ENCODE measurements at places on chromosomes 6 and 20. TPM values are rescaled to one million over a fixed set of nuclear protein-coding genes. Genes with fewer than 3 reads are reported as not detected.

Gene NKX2-4
- not detected for total RNA-seq

Gene PBOV1
- total RNA-seq, result not detected

- no peak for DNase-seq
- H3K4me3 ChIP-seq, result peak overlapping the region; percentile 11
- peaks cover 17% of the 10 kb centered on the region for H3K4me1 ChIP-seq
- no peaks in the 10 kb centered on the region for H3K36me3 ChIP-seq
- peaks cover 47% of the 10 kb centered on the region for H3K27me3 ChIP-seq
Measured at GRCh38 chr20:38674765-38675133, 49.5 kb upstream of the SLC32A1 start.

DNA sequence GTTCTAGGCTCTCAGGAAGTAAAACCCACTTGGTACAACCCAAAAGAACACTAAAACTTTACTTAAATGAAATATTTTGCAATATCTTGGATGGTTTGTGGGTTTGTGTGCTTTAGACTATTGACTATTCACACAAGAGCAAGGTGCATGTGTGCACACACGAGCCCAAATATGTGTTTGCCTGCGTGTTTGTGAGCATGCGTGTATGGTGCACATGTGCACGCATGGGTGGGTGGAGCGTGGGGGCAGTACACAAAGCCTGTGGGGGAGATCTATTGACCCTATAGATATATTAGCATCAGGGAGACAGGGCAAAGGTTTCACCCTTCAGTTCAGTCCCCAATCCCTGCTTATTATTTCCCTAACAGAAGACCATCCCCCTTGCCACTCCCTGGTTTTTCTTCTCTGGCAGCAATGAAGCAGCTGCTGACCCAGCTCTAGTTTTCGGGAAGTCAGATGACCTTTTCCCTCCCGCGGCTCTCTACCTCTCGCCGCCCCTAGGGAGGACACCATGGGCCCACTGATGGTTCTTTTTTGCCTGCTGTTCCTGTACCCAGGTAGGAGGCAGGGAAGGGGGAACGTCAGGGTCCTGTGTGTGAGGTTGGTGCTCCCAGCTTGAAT lies at the start of gene C2:
C2 (plus strand) TSS at position 476 of the 621 bp plus-strand sequence; CDS start at position 512, 36 bp downstream.
- H3K4me1 ChIP-seq, result no peaks in the 10 kb centered on the region
- no peaks in the 10 kb centered on the region for H3K36me3 ChIP-seq
- no peak within 1 kb of the TSS for H3K27ac ChIP-seq
- H3K27me3 ChIP-seq, result peaks cover 2% of the 10 kb centered on the region

Gene DDX27
- 92.3 TPM for total RNA-seq

Gene RRAGD
- total RNA-seq, result 4.9 TPM

DNA sequence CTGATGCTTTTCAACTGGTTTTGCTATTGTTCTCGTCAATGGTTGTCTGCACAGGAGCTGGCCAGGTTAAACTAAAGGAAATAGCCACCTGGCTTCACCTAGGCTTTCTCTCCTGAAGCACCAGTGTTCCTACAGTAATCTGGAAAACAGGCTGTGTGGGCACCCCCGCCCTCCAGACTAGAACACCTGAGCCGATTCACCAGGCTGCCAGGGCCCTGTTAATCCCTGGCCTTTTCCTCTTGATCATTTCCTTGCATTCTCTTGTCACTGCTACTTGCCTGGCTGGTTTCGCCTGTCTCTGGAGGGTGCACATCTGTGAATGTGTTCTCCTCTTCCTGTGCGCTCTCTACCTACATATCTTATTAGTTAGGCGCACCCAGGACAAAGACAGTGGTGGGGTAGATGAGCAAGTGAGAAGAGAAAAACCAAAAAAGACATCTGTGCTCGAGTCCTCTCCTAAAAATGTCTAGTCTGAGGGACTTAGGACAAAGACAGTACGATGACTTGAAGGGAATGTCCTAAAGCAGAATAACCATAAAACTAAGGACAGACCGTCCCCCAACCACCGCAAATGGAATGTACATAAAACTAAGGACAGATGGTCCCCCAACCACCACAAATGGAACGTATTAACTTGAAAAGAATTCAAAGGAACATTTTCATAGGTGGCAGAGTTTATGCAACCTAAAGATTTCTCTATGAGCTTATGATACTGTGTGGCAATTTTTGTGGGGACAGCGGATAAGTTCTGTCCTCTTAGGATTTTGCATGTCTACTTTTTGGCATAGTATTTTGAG lies 45.9 kb upstream of the EMILIN3 start:
- no peak overlapping the region for H3K27ac ChIP-seq
- H3K4me3 ChIP-seq, result no peak overlapping the region
- H3K36me3 ChIP-seq, result peaks cover 15% of the 10 kb centered on the region
- H3K27me3 ChIP-seq, result no peaks in the 10 kb centered on the region

DNA sequence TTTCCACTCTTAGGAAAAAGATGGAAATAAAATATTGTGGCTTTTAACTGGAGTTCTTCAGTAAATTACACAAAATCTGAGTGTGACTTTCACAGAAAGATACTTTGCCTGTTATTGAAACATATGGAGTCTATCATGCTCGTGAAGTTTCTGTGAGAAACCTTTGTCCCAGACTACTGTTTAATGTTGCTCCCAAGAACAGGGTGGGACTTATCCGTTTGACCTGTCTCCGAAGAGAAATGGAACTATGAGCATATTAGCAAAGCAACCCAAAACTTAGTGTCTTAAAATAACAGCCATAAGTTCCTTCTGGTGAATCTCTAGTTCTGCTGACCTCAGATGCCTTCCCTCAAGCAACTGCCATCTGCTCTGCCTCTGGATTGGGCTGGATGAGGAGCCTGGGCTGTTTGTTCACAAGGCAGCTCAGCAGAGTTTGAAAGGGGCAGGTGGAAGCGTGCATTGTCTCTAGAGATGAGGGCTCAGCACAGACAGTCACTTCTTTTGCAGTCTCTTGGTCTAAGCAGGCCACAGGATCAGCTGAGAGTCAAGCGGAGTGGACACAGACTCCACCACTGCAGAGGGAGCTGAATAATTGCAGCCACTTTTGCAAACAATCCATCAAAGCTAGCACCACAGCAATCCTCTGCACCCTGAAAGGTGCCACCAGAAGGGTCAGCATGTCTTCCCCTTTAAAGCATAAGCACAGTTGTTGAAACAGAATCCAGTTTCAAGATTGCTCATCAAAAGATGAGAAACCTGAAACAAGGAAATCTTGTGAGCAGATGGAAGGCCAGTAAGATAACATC lies 52.8 kb downstream of the MYB start:
- H3K4me1 ChIP-seq, result no peaks in the 10 kb centered on the region
- no peaks in the 10 kb centered on the region for H3K27me3 ChIP-seq
- H3K27ac ChIP-seq, result no peak overlapping the region
- H3K4me3 ChIP-seq, result no peak overlapping the region
- no peaks in the 10 kb centered on the region for H3K36me3 ChIP-seq

DNA sequence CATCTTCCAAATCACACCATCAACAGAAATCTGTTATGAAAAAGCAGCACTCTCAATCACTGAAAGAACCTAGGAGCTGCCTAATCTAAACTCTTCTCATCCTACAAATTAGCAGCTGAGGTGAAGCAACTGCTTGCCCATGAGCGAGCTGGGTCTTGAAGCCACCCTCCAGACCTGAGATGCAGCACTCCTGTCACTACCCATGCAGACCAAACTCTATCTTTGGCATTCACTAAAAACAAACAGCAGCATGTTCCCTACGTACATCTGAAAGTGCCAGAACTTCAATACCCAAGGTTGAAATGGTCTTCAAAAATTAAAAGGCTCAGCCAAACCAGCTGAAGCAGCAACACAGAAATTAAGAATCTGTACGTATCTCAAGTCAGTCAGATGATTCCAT lies 14.3 kb downstream of the ADNP start:
- H3K4me3 ChIP-seq, result no peak overlapping the region
- H3K27me3 ChIP-seq, result no peaks in the 10 kb centered on the region
- no peak overlapping the region for H3K27ac ChIP-seq
- peaks cover 26% of the 10 kb centered on the region for H3K4me1 ChIP-seq

- H3K27me3 ChIP-seq, result no peaks in the 10 kb centered on the region
- H3K4me1 ChIP-seq, result peaks cover 11% of the 10 kb centered on the region
- peak overlapping the region; percentile 75 for H3K4me3 ChIP-seq
- no peak overlapping the region for H3K27ac ChIP-seq
- no peak for DNase-seq
Measured at GRCh38 chr6:7311917-7312615, 933 bp downstream of the SSR1 start.

Gene OPRM1
- not detected for total RNA-seq

GRCh38 chr20:5919626-5920544 lies 30.4 kb downstream of the TRMT6 start:
- no peaks in the 10 kb centered on the region for H3K36me3 ChIP-seq
- DNase-seq, result no peak
- no peak overlapping the region for H3K4me3 ChIP-seq
- H3K4me1 ChIP-seq, result no peaks in the 10 kb centered on the region

DNA sequence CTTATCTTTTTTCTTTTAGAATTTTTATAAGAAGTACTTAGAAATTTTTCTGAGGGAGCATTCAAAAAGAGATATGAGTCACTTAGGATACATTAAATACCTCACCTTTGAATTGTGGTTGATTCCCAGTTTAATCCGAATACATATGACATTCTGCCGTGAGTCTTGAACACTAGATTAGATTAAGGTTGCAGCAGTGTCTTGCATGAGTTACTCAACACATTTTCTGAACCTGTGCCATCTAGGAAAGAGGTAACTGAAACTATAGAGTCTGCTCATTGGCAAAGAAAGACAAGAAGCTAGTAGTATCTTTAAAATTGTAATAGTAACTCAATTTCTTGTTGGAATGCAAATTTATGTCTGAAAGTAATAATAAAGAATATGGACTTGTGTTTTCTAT lies 14.9 kb downstream of the PEX3 start:
- no peak overlapping the region for H3K27ac ChIP-seq
- H3K4me3 ChIP-seq, result no peak overlapping the region
- peaks cover 29% of the 10 kb centered on the region for H3K36me3 ChIP-seq
- DNase-seq, result no peak
- H3K27me3 ChIP-seq, result no peaks in the 10 kb centered on the region

DNA sequence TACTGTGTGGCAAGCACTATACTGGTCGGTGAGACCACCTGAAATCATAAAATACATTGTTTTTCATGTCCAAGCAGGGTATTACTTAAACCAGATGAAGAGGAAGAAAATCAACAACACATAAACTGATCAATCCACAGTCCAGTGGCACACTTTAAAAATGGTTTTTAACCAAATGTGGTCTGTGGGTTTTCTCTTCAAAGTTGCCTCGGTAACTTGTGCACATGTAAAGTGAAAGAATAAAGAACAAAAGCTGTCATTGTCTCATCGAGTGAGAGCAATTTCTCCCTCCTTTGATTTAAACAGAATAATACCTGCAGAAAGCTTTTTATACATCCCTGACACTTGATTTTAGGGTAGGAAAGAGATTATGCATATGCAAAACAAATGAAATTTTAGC lies 3.7 kb downstream of the FLRT3 start:
- H3K27me3 ChIP-seq, result no peaks in the 10 kb centered on the region
- H3K4me1 ChIP-seq, result peaks cover 2% of the 10 kb centered on the region
- no peaks in the 10 kb centered on the region for H3K36me3 ChIP-seq

- no peak overlapping the region for H3K27ac ChIP-seq
- peaks cover 35% of the 10 kb centered on the region for H3K4me1 ChIP-seq
- no peak overlapping the region for H3K4me3 ChIP-seq
- DNase-seq, result no peak
- no peaks in the 10 kb centered on the region for H3K27me3 ChIP-seq
Measured at GRCh38 chr6:44250718-44251123, 3.8 kb downstream of the HSP90AB1 start.

DNA sequence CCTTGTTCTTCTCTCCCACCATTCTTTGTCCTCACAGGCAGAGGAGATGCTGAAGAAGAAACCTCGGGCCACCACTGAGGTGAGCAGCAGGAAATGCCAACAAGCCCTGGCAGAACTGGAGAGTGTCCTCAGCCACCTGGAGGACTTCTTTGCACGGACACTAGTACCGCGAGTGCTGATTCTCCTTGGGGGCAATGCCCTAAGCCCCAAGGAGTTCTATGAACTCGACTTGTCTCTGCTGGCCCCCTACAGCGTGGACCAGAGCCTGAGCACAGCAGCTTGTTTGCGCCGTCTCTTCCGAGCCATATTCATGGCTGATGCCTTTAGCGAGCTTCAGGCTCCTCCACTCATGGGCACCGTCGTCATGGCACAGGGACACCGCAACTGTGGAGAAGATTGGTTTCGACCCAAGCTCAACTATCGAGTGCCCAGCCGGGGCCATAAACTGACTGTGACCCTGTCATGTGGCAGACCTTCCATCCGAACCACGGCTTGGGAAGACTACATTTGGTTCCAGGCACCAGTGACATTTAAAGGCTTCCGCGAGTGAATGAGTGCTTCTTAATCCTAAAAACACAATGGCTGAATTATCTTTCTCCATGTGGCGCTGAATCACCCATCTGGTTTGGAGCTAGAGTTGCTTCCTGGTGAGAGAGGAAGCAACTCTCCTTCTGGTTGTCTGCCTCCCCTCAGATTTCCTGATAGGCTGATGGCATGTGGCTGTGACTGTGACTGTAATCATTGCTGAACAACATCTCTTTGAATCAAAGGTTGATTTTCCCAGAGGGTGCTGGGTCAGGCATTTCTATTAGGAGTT lies 4.6 kb downstream of the MAD2L1BP start:
- H3K4me1 ChIP-seq, result peaks cover 42% of the 10 kb centered on the region
- no peak overlapping the region for H3K27ac ChIP-seq
- H3K36me3 ChIP-seq, result peaks cover 37% of the 10 kb centered on the region
- no peak for DNase-seq
- no peak overlapping the region for H3K4me3 ChIP-seq
- H3K27me3 ChIP-seq, result no peaks in the 10 kb centered on the region

GRCh38 chr6:31687860-31688693 lies 7.2 kb upstream of the LY6G5C start:
- no peaks in the 10 kb centered on the region for H3K4me1 ChIP-seq
- H3K27me3 ChIP-seq, result no peaks in the 10 kb centered on the region
- no peak overlapping the region for H3K4me3 ChIP-seq
- H3K27ac ChIP-seq, result no peak overlapping the region

Gene CST1
- total RNA-seq, result not detected

Gene SAPCD1
- 3.1 TPM for total RNA-seq
